D341Med (cell line): ENCODE measurements at places on chromosomes 6 and 20.

DNA sequence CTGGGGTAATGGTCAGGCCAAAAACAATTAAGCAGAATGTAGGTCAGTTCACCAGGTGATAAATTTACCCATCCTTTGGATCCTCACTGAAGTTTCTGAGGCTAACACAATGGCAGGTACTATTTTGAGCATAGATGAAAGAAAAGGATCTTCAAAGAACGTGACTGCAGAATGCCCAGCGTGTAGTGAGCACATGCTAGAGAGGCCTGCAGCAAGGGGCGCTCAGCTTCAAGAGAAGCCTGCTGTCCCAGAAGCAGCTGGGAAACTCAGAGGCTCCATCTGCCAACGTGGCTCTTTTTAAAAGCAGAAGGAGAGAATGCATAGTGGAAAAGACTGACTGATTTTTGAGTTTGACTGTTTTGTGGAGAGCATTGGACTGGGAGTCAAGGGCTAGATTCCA lies 57.4 kb downstream of the CD83 start:
- DNase-seq, result no peak

DNA sequence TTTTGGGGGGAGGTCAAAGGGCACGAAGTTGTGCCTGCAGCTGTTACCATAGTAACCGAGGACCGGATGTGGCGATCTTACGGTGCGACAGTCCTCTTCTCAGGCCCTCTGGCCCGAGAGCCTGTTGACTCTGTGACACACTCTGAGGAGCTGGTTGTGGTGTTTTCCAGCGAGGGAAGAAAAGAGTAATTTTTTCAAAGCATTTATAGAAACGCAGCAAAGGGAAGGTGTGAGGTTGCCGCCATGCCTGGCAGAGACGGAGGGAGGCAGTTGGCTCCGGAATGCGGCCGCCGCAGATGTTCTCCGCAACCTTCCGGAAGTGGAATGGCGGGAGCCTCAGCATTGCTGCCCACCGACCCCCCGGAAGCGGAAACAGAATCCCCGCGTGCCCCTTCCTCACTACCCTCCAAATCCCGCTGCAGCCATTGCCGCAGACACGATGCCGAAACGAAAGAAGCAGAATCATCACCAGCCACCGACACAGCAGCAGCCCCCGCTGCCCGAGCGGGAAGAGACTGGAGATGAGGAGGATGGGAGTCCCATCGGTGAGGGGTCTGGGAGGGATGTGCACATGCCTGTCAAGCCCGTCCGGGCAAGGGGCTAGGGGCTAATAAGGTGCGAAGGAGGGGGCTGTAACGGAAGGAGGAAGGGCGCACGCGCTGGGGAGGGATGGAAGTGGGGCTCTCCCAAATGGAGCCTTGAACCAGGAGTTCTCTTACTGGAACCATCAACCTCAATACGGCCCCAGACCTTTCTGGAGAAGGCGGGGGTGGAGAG lies at the start of gene PRR3:
Gene PRR3 (plus strand): TSS at position 390 of the 777 bp plus-strand sequence. CDS start 50 bp downstream, at position 440.
- DNase-seq, result peak; percentile 92

GRCh38 chr6:139449611-139450000 lies 75.2 kb upstream of the CITED2 start:
- no peak for DNase-seq

DNA sequence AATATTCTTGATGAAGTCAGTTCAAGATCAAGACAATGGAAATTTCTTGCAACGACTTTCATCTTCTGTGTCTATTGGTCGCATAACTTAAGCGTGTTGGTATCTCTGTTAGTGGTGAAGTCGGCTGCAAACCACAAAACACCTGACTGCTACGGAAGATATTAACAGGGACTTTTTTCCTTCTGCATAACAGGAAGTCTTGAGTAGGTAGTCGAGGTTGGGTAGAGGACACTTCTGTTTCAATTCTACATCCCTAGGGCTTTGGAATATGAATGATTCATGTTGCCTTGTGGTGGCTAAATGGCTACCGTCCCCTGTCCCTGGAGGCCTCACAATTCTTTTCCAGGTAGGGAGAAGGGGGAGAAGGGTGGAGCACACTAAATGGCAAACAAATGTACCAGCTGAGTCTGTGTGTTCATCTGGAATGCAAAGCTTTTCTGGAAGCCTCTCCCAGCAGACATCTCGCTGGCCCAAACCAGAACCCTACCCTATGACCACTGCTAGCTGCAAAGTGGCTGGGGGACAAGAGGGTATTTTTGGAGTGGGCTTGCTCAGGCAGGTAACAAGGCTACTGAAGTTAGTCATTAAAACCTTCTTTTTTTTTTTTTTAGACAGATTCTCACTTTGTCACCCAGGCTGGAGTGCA lies 34.6 kb upstream of the NKX2-2 start:
- DNase-seq, result no peak

DNA sequence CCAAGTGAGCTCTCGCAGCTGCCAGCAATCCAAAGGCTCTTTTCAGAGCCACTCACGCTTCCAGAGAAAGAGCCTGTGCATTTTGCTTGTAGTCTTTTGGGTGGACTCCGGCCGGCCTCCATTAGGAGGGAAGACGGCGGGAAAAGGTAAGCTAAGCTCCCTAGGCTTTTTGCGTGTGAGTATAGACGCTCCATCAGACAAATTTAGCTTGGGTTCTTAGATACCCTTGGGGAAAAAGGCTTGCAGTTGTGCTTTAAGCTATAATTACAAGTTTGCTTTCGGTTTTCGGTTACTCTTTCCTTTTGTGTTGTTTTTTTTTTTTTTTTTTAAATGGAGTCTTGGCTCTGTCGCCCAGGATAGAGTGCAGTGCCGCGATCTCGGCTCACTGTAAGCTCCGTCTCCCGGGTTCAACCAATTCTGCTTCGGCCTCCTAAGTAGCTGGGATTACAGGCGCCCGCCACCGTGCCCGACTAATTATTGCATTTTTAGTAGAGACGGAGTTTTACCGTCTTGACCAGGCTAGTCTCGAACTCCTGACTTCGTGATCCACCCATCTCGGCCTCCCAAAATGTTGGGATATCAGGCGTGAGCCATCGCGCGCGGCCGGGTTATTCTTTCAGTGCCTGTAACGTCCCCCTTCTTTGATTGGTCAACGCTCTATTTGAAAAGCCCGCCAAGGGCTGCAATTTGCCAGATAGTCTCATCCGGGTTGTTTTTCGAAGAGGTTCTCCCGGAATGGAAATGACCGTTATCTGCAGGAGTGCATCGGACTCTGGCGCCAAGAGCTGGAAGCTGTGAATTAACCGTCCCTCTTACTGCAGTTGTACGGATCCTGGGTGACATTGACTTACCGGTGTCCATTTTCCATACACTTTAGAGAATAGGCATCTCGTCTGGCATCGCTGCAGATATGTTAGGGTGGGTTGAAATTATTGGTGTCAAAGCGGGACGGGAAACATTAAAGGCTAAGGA lies 18.1 kb downstream of the OR2B2 start:
- peak; percentile 70 for DNase-seq
